ENCODE measurements at places on chromosomes 4 and X.

DNA sequence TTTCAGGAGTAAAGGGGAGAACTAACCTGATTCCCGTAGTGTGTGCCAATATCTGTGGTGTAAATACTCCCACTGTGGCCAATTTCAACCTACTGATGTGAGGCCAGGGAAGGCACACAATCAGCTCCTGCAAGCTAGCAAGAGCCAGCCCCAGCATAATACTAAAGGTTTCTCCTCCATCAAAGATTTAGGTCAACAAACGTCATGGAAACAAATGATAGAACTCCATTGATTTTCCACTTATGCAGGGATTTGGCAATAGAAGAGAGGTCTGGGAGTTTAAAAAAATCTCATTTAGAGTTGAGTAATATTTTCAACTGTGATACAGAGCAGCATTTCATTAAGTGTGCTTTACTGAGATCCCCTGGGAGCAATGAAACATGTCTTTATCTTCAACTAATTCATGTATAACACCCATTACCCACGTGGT is 15.8 kb upstream of the VEGFD start:
- DNase-seq, result no peak

DNA sequence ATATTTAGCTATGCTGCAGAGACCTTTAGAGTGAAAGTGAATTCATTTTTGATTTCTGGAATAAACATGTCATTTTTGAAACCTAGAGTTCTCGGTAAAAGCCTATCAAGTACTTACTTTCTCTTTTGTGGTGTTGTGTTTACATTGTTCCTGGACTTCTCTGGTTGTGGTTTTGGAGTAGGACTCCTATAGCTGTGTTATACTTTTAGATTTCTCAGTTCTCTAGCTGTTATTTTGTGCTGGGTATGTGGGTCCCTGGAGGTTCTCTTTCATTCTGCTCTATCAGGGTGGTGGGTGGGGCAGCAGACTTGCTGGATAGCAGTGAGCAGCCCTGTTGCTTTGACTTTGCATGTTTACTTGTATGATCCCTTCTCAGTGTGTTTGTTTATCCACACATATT is 25.6 kb upstream of the MSMO1 start:
- DNase-seq, result peak; percentile 12

- no peak for DNase-seq
Measured at GRCh38 chr4:110247591-110247990, 49.2 kb upstream of the ELOVL6 start.

GRCh38 chrX:15497865-15498264 is 2.7 kb upstream of the BMX start:
- peak; percentile 37 for DNase-seq

DNA sequence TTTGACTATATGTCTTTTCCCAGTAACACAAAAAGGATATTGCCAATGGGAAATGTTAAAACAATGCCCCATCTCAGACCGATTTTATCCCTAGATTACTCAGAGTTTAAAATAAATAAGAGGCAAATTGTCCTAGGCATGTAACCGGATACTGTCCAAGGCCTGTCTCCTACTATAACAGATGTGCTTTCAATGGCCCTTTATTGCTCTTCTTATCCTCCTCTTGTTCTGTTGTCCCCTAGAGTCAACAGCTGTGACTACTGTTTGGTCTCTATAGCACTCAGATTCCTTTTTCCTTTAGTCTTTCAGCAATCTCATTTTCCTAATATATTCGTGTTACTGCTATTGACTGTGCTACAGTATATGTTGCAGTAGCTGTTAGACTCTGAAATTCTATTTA is 66.8 kb upstream of the PLS3 start:
- DNase-seq, result peak; percentile 78

GRCh38 chr4:75895744-75896314 is 6.4 kb downstream of the PPEF2 start:
- DNase-seq, result peak; percentile 37

DNA sequence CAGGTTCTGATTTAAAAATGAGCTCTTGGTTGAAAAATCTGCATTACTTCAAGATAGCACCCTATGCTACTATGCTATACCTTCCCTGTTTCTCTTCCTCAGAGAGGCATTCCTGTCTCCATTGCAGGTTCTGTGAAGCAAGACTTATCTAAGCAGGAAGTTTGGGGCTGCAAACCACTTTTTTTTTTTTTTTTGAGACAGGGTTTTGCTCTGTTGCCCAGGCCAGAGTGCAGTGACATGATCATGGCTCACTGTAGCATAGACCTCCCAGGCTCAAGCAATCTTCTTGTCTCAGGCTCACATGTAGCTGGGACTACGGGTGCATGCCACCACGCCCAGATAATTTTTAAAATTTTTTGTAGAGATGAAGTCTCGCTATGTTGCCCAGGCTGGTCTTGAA is 4.0 kb upstream of the CCNG2 start:
- no peak for DNase-seq

GRCh38 chr4:100386270-100386669 is 131.6 kb downstream of the EMCN start:
- no peak for DNase-seq

GRCh38 chr4:7524843-7525242 is 90.1 kb upstream of the PSAPL1 start:
- no peak for DNase-seq

- DNase-seq, result no peak
Measured at GRCh38 chr4:8422786-8423185, 17.7 kb downstream of the ACOX3 start.

- no peak for DNase-seq
Measured at GRCh38 chrX:86809651-86810050, 661.4 kb downstream of the DACH2 start.

- DNase-seq, result peak; percentile 52
Measured at GRCh38 chrX:41922431-41923151, 763 bp downstream of the CASK start.

DNA sequence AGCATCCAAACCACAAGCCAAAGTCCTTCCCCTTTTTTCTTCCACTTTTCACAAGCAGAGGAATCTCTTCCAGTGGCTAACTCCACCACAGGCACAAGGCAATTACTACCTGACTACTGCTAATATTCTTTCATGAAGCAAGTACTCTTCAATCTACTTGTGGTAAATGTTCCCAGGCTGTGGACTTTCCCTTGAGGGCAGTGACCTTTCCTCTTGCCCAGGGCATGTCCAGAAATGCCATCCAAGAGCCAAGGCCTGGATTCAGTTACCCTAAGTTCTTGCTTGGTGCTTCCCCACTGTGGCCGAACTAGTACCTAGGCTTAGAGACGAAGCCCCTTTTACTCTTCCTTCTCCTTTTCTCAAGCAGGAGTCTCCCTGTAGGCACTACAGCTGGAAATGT is 400.7 kb downstream of the DCAF12L2 start:
- no peak for DNase-seq

All from tongue (tissue), 3 donors.